ENCODE measurements at places on chromosomes 4 and X. TPM values are rescaled to one million over a fixed set of nuclear protein-coding genes. Genes with fewer than 3 reads are reported as not detected.

Gene CYTL1
- total RNA-seq, result 3.5 TPM

GRCh38 chrX:17020356-17020755, 73.9 kb downstream of the REPS2 start:
- no peak for DNase-seq

DNA sequence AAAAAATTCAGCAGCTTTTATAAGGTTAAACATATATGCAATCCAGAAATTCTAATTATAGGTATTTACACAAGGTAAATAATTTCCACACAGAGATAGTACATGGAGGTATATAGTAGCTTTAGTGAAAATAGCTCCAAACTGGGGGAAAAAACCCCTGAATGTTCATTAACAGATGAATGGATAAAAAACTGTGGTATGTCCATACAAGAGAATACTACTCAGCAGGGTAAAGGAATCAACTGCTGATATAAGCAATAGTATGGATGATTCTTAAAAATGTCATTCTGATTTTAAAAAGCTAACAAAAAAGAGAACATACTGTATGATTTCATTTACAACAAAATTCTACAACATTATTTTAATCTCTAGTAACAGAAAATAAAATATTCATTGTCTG, 37.2 kb upstream of the FRMD7 start:
- no peak for DNase-seq

DNA sequence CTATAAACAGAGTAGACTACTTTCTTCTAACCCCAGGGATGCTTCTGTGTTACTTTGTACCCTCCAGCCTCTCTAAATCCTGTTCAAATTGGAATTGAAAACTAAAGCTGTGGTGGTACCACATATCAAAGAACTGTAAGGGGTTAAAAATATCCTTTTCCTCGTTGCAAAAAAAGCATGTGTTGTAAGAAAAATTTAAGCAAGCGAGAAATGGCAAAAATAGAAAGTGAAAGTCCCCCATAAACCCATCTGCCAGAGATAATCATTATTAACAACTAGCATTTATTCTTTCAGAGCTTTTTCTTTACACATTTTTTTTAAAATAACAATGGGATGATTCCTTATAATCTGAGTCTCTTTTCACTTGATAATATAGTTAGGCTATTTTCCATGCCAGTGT, 40.6 kb downstream of the TMEM164 start:
- no peak for DNase-seq

DNA sequence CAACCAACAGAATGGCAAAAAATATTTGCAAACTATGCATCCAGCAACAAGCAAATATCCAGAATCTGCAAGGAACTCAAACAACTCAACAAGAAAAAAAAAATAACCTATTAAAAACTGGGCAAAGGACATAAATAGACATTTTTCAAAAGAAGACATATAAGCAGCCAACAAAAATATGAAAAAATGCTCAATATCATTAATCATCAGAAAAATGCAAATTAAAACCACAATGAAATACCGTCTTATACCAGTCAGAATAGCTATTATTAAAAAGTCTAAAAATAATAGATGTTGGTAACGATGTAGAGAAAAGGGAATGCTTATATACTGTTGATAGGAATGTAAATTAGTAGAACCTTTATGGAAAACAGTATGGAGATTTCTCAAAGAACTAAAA, 53.4 kb downstream of the WDR19 start:
- DNase-seq, result no peak

Gene DUSP9
- 3.3 TPM for total RNA-seq

Gene IL2
- total RNA-seq, result not detected

Gene SGMS2
- total RNA-seq, result 0.37 TPM

DNA sequence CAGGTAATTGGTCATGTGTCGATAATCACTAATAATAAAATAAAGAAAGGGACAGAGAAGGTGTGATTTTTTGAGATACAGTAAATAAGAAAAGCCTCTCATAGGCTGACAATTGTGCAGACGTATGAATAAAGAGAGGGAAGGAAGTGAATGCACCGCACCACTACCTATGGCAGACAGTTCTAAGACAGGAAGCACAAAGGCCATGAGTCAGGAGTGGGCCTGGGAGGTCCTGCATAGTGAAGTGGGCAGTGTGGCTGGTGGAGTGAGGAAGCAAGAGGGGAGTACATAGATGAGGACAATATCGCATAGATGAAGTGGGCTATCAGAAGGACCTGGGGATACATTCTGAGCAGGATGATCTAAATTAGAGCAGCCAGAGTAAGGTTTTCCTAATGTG, 75.6 kb downstream of the BMP3 start:
- DNase-seq, result no peak

GRCh38 chr4:105162123-105162796, 15.6 kb downstream of the TET2 start:
- no peak for DNase-seq

DNA sequence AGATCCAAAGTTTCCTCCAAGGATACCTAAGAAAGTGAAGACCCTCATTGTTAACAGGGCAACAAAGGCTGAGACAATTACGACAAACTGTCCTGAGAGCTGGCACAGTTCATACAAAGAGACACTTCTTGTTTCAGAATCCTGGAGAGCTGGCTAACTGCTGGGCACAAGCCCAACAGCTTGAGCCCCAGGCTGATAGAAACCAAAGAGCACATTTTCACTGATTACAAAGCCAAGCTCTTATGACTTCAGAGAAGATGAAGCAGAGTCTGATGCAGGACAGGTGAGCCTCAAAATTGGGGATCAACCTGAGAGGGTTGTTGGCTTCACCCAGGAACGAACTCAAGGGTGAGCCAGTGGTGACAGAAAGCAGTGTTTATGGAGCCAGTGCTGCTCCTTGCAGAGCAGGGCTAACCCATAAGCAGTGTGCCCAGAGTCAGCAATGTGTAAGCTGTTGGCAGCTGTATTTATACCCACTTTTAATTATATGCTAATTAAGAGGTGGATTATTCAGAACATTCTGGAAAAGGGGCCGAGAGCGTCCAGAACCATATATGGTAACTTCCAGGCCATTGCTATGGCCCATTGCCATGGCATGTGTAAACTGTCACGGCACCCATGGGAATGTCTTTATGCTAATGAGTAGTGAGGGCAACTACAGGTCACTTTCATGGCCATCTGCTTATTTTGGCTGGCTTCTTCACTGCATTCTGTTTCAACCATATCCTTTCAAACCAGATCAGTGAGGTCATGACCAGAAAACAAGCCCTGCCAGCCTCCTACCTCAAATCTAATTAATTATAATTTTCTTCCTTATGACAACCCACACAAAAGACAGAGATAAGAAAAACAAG, 183.7 kb downstream of the EVC2 start:
- no peak for DNase-seq

DNA sequence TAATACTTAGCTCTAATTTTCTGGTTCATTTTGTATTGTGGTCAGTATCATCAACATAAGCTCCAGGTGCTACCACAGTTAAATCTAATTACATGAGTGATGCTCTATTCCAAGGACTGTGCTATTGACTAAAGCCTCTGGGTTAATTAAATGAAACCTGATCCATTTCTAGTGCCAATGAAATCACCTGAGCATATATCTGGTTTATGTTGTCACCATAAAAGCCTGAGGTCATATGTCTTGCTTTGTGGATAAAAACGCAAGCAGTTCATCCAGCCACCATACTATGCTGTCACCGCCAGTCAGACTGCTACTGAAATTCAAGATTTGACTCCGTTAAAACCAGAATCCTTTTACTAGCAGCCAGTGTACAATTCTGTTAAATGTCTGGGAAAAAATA, 64.2 kb upstream of the ZNF518B start:
- DNase-seq, result no peak

- DNase-seq, result no peak
Observed at GRCh38 chr4:5843573-5844530, 49.0 kb downstream of the CRMP1 start.

Gene CWH43
- total RNA-seq, result not detected

GRCh38 chrX:1902901-1903235, 288.0 kb downstream of the ASMT start:
- no peak for DNase-seq

Gene HS3ST1
- total RNA-seq, result 0.17 TPM

DNA sequence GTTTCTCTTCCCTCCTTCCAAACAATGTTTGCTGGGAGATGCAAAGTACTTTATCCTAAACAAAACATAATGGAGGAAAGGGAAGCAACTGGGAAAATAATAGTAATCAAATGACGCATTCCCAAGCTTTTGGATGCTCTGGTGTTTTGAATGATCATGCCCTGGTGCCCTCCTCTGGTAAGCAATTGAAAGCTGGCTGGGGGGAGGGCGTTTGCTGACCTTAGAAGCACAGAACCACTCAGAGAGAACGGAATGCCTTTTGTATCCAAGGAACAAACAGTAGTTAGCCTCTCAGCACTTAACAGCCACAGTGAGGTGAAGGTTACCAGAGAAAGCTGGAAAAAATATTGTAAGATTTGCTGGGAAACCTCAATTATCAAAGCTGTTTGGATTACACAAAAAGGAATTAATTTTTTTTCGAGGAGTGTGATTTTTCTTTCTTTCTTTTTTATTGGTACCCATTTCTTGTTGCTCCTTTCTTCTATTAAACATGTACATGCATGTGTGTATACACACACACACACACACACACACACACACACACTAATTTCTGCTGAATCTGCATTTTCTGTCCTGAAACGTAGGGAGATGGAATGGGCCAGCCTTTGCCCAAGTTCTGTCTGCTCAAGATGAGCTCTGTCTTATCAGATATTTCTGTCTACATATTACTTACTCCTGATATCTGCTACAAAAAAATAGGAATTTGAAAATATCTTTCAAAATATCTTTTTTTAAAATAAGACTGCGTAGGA, 155.8 kb upstream of the IGFBP7 start:
- DNase-seq, result peak; percentile 16

GRCh38 chr4:47017494-47017893, 13.9 kb upstream of the GABRB1 start:
- no peak for DNase-seq

DNA sequence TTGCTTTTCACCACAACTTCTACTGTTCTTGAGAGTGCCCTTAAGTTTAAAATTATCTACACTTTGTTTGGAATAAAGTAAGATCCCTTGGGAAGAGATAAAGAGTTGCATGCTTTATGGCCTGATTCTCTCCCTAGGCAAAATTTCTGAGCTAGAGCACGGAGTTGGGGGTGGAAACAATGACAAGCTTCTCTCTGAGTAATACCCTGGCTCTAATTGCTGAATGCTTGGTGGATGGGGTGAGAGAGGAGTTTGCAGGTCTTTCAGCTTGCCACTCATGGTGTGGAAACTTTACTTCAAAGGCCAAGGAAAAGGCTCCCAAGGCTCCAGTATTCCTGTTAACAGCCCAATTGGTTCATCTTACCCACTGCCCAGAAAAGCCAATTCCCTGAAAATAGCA, 26.1 kb upstream of the PRDM8 start:
- no peak for DNase-seq

Gene DCAF8L2
- not detected for total RNA-seq

DNA sequence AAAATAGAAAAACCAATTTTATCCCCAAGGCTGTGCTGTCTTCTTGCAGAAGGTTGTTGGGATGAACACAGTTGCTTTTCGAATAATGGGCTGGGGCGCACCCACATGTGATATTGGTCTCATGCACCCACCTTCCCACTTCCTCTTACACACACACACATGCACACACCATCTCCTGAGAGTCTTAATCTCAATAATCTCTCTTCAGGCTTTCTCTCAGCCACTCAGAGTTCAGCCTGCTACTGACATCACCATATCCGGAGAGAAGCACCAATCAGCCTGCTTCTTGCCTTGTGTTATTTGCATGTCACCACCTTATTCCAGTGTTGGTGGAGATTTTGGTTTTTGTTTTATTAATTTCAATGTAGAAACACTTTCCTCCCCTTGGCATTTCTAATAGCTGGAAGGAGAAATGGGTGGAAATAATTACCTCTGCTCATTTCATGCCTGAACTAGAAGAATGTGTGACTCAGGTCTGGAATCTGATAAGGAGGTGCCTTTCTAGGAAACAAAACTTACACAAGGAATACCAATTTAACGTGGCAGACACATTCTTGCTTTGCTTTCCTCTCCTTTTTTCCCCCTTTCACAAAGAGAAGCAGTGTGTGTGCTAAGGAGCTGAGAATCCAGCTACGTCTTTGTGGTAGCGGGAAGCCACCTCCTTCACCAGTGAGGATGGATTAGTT, 400.2 kb downstream of the MID1IP1 start:
- no peak for DNase-seq

GRCh38 chr4:144750348-144750747, 104.4 kb downstream of the HHIP start:
- DNase-seq, result no peak

DNA sequence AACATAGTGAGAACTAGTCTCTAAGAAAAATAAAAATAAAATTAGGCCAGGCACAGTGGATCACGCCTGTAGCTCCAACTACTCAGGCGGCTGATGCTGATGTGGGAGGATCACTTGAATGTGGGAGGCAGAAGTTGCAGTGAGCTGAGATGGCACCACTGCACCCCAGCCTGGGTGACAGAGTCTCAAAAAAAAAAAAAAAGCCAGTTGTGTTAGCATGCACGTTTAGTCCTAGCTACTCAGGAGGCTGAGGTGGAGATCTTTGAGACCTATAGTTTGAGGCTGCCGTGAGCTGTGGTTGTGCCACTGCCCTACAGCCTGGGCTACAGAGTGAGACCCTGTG, 2.5 kb downstream of the DCK start:
- no peak for DNase-seq

Gene GAGE12H
- total RNA-seq, result not detected

Data from H7 (cell line).